OCI-LY7 (cell line): ENCODE measurements at places on chromosomes 7 and 10.

DNA sequence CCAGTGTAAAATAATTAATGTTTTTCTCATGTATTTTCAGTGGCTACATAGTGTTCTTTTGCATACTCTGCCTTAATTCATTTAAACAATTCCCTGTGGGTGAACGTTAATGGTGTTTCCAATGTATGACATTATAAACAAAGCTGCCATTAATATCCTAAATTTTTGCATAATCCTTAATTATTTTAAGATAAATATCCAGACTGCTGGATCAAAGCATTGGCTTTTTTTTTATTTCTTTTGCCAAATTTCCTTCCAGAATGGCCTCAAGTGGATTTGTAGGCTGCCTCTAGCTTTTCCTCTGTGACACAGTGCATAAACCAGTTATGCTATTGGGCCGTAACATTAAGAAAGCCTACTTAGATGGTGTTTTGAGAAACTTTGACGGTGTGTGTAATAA, 29.5 kb downstream of the MCM10 start:
- DNase-seq: no peak

DNA sequence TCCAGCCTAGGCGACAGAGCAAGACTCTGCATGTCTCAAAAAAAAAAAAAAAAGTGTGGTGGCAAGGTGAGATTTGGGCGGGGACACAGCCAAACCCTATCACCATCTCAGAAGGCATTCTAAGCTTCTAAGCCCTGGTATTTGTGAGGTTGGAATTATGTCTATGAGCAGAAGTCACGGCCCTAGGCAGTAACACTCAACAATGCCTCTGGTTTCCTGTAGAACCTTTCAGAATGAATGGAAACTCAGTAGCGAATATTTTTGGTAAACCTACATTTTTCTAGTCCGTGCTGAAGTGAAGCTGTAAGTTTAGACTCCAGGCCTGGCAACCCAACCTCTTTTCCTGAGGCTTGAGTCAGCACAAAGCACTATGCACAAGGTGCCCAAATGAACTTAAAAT, 88.3 kb downstream of the FAM107B start:
- DNase-seq: no peak

GRCh38 chr7:140435252-140435895, 31.5 kb downstream of the RAB19 start:
- no peak for DNase-seq

DNA sequence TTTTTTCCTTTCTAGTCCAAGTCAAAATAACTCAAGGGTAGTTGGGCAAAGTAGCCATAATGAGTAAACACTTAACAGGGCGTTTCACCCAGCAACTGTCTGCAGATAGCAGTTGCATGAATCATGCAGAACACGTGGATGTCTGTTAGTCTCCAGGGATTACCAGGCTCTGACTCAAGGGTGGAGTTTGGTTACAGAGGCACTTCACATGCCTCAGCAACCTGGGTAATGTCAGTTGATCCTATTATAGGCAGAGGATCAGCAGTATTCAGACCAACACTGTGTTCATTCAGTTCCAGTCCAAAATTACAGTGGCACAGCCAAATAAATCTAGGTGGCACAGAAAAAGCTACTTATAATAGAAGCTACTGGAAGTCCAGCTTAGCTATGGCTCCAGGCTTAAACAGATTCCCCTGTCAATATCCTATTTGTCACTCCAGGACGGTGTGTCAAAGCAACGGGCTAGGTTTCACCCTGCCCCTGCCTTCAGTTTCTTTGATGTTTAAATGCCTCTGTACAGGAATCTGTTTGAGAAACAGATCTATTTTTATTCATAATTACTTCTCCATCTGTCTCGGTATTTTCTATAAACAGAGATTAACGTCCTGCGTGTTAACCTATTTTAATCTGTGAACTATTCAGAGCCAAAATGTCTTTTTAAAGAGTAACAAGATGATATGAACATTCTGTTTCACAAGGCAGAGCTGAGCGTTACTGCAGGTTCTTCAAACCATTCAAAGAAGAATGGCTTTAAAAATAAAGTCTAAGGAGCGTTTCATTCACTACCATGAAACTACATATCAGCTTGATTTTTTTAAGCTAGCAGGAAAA, 162.6 kb upstream of the AKR1E2 start:
- peak; percentile 3 for DNase-seq

DNA sequence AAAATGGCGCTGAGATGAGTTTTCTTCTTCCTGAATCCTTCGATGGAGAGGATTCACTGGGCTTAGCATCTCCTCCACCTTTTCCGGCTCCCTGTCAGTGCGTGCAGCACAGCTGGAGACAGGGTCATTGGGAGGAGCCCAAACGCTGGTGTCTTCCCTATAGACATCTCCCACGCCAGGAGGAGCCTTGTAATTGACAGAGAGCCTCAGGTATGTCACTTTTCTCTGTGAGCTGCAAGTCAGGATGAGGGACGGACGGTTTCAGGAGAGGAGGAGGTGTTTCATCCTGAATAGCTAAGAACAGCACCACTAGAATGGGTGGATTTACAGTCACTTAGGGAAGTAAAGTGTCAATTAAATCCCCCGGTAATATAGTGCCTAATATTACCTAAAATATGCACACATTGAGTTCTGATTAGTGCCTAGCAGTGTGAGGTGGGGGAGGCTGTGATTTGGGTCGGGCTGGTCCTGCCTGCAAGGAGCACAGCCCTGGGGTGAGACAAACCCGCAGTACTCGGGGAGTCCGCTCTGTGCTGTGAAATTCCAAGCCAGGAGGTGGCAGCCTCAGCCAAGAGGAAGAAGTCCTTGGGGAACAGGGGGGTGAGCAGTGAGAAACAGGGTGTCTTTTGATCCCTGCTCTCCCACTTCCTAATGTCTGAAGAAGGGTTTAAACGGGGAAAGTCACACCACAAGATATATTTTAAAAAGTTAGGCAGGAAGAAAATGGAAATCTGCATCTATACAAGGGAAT, 28.2 kb downstream of the IL15RA start:
- DNase-seq: peak; percentile 61

DNA sequence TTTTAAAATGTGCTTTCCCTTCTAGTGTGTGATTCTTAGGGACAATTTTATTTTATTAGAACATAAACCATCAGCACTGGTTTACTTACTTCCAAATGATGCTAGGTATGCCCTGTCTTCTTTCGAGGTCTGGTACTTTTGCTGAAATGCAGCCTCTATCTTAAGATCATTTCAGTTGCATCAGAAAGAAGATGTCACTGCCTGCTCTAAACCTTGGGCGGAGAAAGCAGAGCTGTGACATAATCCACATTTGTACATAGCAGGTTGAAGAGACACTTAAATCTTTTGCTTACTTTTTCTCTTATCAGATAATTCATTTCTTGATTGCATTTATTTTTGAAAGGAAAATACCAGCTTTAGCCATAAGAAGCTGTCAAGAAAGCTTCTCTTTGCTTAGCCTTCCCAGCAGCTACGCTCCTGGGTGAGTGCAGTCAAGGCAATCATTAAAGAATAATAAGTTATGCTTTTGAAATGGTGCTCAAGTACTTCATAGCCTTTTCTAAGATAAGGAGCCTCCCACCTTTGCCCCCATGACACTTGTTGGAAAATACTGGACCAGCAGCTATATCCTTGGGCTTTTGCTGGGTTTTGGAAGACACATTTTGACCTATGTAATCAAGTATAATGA, 108.4 kb upstream of the SAMD8 start:
- no peak for DNase-seq

DNA sequence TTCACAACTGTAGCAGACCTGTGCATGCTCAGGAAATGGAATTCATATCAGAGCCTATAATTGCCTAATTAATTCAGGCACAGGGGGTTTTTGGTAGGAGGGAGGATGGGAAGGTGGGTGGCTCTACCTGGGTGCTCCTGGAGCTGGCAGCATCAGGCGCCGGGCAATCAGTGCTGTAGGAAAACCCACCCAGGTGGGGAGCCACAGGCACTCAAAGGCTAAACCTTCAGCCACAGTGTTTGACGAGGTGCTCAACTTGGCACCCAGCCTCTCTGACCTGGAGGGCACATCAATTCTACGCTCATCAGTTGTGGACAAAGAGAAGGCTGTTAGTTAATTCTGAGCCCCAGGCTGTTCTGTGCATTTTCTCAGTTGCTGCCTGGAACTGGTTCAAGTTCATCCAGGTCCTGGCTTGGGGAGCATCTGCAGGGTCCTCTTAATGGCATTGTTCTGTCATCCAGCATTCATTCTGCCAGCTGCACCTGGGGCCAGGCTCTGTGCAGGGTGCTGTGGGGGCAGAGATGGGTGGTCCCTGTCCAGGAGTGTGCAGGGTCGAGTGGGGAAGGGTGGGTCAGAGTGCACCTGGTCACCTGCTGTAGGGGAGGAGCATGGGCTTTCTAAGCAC, 54.1 kb upstream of the NPTX2 start:
- DNase-seq: no peak

DNA sequence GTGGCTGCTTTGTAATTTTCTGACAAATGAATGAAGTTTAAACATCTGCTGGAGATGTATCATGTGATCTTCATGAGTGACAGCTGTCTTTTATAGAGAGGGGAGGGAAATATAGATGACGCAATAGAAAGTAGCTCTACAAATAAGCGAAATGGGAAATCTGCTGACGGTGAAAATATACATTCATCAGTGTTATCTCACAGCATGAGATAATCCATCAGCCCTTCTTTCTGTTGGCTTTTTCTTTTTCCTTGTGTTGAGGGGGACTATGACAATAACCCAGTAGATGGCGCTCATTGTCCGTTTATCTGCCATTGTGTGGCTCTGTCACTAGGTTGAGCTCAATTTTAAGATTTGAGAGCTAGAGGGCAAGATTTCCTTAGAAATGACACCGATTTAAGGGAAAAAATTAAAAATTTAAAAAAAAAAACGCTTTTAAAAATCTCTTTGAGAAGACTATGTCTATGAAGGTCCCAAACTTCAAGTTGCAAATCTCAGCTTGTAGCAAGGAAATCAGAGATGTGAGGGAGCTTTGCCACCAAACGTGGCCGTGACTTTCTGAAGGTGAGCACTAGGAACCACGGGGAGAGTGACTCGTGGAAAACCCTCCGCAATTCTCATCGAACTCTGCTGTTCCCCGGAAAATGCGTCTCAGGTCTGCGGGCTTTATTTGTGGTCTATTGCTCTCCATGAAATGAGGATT, 114.6 kb upstream of the SFMBT2 start:
- peak; percentile 83 for DNase-seq

DNA sequence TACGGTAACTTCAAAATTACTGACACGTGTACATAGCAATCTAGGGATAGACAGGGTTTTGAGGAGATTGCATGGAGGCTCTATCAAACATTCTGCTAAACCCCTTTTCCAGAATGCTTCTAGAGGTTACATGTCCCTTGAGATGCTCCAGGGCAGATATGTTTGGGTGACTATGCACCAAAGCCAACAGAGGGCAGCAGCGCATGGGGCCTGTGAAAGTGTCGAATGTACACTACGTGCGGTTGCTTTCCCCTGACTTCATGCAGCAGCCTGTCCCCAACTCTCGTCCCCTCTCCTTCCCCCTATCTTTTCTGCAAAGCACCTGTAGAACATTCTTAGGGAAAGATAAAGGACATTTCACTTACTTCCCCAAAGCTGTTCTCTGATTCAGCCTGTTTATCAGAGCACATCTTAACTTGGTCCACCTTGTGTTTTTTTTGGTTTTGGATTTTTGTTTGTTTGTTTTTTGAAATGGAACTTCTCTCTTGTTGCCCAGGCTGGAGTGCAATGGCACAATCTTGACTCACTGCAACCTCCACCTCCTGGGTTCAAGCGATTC, 90.2 kb downstream of the UBE3C start:
- peak; percentile 37 for DNase-seq

GRCh38 chr7:25855854-25856782, 295.9 kb upstream of the NFE2L3 start:
- no peak for DNase-seq

GRCh38 chr10:58554316-58554715, 41.6 kb downstream of the BICC1 start:
- DNase-seq: no peak

DNA sequence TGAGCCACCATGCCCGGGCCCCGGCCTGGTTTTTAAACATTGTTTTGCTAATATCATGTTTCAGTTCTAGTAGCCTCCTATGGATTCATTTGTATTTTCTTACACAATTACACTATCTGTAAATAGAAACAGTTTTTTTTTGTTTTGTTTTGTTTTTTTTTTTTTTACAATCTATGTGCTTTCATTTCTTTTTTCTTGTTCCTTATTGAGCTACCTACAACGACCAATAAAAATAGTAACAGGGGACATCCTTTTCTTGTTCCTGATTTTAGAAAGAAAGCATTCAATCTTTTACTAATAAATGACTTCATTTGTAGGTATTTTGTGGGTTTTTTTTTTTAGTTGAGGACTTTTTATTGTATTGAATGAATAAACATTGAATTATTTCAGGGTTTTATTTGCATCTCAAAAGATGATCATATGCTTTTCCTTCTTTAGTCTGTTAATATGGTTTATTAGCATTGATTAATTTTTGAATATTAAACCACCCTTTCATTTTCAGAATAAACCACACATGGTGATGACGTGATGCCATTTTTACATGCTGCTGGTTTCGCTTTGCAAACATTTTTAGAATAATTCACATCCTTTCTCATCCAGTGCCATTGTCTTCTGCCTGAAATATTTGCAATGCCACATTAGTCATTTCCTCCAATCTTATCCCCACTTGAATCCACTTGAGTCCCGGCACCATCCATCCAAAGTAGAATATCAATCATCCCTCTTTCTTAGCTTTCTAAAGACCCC, 18.1 kb upstream of the AKR1E2 start:
- DNase-seq: no peak

GRCh38 chr7:34282271-34282670, 375.7 kb upstream of the NPSR1 start:
- DNase-seq: no peak

GRCh38 chr7:88268858-88269257, 37.8 kb downstream of the STEAP4 start:
- no peak for DNase-seq

DNA sequence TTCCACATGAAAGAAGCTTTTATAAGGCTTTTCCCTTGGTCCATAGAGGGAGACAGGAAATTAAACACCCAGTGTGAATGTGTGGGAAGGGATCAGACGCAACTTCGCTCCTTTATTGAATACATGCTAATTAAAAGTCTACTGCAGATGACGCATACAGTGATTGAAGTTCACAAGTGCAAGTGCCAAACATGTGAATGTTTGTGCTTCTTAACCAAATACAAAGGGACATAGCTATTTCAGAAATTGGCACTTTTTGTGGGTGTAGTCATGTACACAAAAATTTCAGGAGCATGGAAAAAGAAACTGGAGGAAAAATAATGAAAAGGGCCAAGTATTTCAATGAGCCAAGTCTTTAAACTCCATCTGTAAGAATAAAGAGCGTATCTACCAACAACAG, 283.7 kb downstream of the SKAP2 start:
- DNase-seq: no peak

DNA sequence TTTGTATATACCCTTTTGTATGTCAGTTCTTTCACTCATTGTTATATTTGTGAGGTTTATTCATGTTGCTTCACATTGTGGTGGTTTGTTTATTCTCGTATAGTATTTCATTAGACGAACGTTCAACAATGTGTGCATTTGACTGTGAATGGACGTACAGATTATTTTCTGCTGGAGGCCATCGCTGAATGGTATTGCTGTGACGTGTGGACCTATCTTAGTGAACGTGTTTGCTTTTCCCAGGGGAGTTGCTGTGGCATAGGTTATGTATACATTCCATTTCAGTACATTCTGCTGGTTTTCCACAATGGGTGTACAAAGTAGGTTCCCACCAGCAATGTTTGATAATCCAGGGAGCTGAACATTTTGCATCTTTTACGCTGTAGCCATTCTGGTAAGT, 31.1 kb upstream of the PLEKHS1 start:
- no peak for DNase-seq

- no peak for DNase-seq
These were observed 131.0 kb downstream of the AASS start for GRCh38 chr7:122013065-122013464.

- DNase-seq: no peak
These were observed 191.7 kb upstream of the C7orf33 start for GRCh38 chr7:148398844-148399365.
